ENCODE measurements at places on chromosomes 2 and 18.

- DNase-seq: no peak
Measured at GRCh38 chr18:31688606-31689005, 4.2 kb upstream of the B4GALT6 start.

GRCh38 chr18:78656346-78656925, 323.2 kb upstream of the SALL3 start:
- DNase-seq: no peak

DNA sequence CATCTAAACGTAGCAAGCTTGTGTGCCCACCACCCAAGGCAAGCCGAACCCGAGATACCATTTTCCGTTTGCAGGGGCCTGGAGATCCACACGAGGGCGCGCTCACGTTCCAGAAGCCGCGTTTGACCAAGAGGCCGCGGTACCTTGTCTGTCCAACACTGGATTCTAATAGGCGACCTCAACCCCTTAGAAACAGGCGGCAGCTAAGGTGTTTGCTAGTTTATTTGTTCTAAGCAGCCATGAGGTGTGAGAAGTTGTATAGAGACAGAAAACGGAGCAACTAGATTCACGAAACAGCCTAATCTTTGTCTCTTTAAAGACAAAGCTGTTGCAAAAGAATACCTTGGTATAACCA, 4.2 kb downstream of the HOXD11 start:
- peak; percentile 83 for DNase-seq

DNA sequence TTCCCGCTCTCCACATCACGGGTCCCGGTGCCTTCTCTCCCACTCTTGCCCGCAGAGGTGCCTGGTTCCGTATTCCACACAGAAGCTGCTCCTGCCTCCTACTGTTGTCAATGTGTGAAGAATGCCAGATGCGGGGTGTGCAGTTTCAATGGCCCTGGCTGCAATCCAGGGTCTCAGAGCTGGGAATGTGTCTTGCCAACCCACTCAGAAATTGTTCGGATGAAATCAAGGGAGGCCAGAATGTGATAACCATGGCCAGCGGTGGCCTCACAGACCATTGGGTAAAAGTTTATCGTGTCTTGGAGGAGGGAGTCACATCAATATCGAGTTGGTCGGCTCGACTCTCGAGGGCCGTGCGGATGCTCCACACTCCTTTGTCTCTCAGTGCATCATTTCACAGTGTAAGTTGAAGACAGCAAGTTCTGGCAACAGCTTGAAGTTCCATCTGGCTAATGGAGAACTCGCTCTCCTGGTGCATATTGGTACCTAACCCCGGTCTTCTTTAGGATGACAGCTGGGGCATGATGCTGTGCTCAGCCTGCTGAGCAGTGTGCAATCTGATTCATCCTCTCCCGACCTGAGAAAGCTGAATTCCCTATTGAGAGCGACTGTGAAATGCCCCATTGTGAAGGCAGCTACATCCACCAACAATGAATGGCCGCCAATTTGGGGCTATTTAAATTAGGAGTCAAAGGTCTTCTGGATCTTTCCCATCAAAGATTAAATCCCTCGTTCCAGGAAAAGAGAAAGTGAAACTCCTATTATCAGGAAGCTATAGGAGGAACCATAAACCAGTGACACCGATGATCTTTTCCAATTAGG, 389.0 kb downstream of the SOX11 start:
- no peak for DNase-seq

GRCh38 chr2:119735565-119735964, 24.2 kb upstream of the PTPN4 start:
- no peak for DNase-seq

GRCh38 chr18:63828656-63829055, 53.4 kb downstream of the SERPINB7 start:
- DNase-seq: no peak

- DNase-seq: no peak
Measured at GRCh38 chr2:8694737-8695136, 12.9 kb downstream of the ID2 start.

DNA sequence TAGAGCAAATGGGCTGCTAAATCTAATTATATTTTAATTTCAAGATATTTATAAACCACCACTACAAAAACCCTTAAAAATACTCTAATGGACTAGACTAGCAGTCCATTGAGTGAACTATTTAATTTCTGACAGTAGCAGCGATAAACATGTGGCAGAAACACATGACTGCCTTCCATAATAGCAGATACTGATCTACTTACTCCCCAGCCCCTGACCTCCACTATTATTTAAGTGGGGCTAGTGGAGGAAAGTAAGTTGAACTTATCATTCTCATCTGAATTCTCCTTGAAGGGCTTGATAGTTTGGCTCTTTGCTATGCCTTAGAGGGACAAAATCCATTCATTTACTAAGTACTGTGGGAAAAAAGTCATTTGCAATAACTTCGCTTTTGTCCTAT, 90.8 kb downstream of the TTN start:
- DNase-seq: no peak

- no peak for DNase-seq
Measured at GRCh38 chr18:2559249-2559648, 12.1 kb downstream of the METTL4 start.

- peak; percentile 22 for DNase-seq
Measured at GRCh38 chr2:222709191-222709891, 37.9 kb downstream of the MOGAT1 start.

DNA sequence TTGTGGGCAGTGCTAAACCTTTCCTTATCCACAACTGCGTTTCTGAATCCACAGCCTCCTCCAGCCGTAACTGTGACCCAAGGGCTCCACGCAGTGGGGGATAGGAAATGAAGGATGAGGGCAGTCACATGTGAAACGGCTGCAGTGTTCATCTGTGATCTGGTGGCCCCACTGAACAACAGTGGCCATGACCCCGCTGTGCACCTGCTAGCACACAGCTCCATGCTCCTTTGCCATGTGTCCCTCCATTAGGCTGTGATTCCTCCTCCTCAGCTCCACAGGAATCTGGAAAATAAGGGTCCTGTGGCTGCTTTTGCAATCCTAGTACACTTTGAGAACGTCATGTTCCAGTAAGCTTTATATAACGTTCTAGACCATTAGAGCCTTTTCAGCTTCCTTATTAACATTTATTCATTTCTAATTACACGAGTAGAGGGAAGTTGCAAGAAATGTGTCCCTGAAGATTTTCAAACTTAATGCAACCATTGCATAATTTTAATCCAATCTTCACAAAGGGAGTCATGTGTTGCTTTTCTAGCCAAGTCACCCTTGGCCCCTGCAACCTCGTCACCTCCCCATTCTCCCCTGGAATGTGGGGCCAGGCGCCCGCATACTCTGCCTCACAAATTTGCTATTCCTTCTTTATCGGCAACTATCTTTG, 7.1 kb upstream of the NAPG start:
- DNase-seq: peak; percentile 29

DNA sequence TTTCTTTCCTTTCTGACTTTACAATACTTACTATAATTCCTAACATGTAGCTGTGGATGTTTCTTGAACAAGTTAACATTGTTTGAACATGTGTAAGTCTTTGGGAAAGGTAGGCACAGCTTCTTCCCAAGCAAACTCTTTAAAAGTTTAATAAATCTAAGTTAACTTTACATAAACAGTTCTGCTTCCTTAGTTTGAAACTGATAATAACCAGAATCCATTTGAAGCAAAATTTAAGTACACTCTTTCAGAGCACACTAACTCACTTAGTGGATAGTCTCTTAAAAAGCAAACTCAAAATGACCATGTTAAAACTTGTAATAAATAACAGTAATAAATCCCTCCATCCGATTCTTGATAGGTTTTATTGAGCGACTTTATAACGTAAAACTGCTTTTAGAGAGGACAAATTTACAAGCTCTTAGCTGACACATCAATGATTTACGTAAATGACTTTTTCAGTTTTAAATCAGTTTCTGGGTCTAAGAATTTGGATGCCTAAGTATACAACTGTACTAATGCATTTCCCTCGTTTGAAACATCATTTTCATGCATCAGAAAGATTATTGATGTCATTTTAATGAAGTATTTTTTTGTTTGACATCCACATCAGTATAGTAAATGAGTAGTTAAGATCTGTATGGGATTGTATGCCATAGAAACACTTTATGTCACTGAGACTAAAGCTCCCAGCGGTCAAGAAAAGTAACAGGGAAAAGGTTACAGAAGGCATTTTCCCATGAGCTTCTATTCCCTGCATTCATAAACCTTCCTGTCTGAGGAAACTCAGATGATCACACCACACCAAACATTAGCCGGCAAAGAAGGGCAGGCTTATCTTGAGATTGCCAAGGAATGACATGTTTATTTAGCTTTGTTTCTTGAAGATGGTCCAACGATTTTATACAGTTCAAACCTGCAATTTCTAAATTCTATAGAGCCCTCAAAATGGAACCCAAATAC, 67.5 kb downstream of the PDE1A start:
- no peak for DNase-seq

DNA sequence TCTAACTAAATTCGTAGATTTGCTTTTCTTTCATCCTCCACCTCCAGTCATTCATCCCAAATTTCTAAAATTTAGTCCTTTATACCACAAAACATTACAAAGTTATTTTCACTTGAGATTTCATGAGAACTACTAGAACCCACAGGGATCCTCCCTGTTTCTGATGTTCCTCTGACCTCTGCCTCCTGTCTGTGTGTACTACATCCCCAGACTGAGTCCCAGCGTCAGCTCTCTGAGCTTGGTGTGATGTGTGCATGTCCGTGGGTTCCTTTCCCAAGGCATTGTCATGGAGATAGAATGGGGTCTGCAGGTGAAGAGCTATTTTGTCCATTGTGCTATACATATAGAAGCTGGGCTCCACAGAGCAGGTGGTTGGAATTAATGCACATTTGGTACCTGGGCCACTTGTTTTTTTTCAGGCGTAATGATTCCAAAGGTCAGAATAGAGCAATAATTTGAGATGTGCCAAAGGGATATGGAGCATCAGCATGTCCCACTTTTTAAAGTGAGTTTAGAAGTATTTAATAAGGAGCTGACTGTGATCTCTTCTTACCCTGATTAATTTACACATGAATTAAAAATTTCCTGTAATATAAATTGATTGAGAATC, 151.2 kb upstream of the BOD1L2 start:
- DNase-seq: no peak

GRCh38 chr2:64766841-64767669, 113.3 kb upstream of the SERTAD2 start:
- no peak for DNase-seq

- DNase-seq: no peak
Measured at GRCh38 chr2:232416521-232417470, 10.2 kb downstream of the ALPG start.

- no peak for DNase-seq
Measured at GRCh38 chr18:76174451-76174850, 320.6 kb downstream of the ZNF516 start.

DNA sequence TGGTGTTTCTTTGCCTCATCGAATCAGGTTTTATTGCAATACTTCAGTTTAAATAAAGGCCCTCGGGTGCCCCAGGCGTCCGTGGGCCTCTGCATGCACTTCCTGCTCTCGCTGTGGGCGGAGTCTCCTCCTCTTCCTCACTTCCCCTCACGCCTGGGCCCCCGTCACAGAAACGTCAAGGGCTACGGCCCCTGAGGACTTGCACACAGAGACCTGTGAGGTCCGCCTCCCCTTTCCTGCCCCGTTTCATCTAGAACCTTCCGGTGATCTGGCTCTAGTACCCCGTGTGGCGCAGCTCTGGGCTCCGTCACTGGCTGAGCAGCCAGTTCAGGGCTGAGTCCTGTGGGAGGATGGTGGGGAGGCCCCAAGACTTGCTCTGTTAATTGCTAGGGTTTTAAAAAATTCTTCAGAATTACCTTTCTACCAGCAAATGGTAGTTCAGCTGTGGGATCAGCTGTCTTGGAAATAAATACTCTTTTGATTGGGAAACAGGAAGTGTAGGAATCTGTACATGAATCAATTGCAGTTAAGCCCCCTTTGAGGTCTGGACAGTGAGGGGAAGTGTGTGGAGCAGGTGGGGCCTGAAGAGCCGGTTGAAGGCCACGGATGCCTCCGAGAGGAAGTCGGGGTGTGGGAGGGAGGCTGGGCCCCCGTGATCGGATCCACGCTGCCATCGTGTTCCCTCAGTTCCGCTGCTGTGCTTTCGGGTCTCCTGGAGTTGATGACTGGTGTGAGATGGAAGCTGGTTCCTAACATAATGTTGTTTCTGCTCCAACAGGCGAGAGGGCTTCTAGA, 10.2 kb downstream of the NFATC1 start:
- no peak for DNase-seq

DNA sequence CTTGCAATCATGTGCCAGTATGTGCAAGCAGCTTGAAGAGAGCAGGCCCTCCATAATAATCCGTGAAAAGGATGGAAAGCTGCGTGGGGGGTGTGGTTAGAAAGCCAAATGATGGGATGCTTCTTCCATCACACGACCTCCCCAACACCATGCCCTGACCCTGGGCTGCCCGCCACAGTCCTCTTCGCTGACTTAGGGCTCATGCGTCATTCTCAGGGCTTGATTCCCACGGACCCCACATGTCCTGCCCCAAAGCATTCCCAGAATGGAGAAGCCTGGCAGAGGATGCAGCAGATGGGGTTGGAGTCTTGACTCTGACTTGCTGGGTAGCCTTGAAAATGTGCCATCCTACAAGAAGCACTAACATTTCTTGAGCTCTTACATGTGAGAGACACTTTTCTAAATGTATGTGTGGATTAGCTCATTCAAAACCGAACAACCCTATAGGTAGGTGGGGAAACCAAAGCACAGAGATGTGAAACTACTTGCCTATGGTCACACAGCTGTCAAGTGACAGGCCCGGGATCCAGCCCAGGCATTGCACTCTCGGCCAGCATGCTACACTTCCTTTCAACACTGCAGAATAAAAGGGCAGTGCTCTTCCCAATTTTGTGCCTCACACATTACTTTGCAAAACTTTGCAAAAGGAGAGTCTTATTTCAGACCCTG, 3.7 kb downstream of the TNS1 start:
- no peak for DNase-seq

DNA sequence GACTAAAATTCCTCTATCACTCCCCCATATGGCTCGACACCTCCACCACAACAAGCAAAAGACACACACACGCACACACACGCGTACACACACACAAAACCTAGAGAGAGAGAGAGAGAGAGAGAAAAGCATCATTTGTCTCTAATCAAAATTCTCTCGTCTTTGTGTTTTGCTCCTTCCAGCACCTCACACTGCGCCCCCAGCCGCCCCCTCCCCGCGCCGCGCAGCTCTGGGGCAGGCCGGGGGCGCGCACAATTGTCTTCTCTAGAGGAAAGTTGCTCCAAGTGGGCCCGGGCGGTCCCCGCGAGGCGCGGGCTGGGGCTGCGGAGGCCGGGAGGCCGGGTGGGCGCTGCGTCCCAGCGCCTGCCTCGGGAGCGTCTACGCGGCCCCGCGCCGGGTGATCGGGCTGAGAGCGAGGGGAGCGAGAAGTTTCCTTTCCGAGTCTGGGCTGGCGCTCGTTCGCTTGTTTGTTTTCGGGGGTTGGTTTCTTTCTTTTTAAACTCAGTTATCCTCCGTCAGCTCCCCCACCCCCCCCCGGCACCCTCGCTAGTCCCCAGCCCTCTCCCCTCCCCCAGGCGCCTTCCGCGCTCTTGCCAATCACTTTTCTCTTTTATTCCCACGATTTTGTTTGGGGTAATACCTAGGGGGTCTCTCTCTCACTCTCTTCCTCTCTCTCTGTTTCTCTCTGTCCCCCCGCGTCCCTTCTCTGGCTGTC, 4.1 kb downstream of the ZEB2 start:
- DNase-seq: peak; percentile 51

- DNase-seq: no peak
Measured at GRCh38 chr2:64525317-64525613, 1.1 kb downstream of the AFTPH start.

All from nephron progenitor cell (in vitro differentiated cells).